Stimulated activated CD8-positive, alpha-beta memory T cell treated with anti-CD3 and anti-CD28 coated beads, Interleukin-7, amount 100 ng/mL, for 1 hour (primary cell): ENCODE measurements at places on chromosomes 3 and 15.

DNA sequence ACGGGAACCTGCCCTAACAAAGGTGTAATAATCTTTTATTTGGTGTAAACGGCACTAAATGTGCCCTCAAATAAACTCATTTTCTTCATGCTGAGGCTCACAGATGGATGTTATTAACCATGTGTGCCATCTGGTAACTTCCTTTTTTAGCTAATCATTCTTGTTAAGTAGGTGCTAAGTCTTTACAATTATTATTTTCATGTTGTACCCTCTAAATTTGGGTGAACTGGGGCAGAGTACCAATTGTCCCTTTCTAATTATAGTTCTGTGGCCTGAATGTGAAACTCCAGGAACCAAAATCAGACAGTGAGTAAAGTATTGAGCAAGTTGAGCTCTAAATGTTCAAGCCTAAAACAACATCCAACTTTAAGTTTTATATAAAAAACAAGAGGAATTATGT is 220.7 kb upstream of the CADM2 start:
- DNase-seq: no peak

GRCh38 chr15:85652457-85652856 is 142.3 kb downstream of the KLHL25 start:
- no peak for DNase-seq

GRCh38 chr3:60886518-60886917 is 364.7 kb downstream of the FHIT start:
- no peak for DNase-seq

GRCh38 chr15:37860896-37861295 is 73.5 kb upstream of the TMCO5A start:
- DNase-seq: no peak

DNA sequence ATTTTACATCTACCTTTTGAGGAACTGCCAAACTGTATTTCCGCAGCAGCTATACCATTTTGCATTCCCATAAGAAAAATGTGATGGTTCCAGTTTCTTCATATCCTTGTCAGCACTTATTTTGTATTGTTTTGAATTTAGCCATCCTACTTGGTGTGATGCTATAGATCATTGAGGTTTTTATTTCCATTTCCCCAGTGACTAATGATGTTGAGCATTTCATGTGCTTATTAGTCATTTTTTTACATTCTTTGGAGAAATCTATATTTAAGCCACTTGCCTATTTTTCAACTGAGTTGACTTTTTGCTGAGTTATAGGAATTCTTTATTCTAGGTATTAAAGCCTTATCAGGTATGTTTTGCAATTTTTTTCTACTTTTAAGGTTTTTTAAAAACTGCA is 347.6 kb upstream of the RARB start:
- DNase-seq: no peak

- DNase-seq: no peak
These were observed 52.3 kb downstream of the CCDC54 start for GRCh38 chr3:107429320-107430181.

DNA sequence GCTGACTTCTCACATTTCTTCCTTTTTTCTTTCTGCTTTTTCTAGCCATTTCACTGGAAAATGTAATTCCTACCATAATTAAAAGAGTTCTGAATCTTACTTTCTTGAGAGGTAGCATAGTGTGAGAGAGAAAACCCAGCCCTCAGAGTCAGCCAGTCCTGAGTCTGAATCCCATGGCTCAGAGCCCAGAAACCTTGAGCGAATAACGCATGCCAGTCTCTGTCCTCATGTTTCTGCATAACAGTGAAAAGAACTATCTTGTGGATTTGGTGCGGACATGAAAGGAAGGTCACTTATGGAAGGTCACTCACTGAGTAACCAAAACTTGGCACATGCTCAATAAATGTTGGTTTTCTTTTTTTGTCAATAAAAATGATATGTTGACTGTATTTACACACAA is 29.3 kb upstream of the SLCO3A1 start:
- no peak for DNase-seq

DNA sequence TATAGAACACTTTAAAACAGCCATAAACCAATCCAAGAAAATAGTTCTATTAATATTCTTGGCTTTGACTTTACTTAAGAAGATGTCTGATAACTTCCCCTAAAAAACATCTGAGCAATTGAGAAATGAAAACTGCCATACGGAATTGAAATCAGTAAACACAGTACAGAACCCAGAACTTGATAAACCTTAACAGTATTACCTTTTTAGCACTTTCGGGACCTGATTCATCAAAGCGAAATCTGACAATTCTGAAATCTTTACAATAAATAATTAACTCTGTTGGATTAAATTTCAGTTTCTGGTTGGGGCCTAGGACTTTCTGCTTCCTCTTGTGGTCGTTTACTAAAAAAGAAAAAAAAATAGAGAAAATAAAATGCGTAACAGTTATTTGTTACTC is 17.3 kb downstream of the MTMR10 start:
- DNase-seq: no peak

GRCh38 chr15:58788056-58788710 is 17.1 kb downstream of the MINDY2 start:
- no peak for DNase-seq

DNA sequence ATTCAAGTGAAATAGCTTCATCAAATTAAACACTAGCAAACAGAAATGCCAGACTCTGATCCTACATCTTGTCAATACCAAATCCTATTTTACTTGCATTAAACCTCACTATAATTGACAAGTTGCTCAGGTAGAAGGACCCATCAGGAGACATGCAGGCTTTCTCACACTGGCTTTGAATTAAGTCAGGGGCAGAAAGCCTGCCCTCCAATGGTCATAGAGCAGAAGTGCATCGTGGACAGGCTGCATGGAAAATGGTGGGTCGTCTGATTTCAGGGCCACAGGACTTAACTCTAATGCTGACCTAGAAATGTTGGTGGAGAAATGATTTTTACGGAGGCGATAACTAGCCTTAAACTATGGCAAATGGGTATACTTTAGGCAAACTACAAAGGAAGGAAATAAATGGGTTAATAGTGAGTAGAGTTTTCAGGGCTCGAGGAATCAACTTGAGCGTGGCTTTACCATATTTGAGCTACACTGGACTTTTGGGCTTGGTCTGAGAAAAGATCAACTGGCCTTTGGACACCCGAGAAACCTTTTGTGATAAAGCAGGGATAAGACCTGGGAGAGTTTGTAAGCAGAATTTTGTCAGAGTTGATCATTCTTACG is 283.9 kb downstream of the GRM7 start:
- no peak for DNase-seq

DNA sequence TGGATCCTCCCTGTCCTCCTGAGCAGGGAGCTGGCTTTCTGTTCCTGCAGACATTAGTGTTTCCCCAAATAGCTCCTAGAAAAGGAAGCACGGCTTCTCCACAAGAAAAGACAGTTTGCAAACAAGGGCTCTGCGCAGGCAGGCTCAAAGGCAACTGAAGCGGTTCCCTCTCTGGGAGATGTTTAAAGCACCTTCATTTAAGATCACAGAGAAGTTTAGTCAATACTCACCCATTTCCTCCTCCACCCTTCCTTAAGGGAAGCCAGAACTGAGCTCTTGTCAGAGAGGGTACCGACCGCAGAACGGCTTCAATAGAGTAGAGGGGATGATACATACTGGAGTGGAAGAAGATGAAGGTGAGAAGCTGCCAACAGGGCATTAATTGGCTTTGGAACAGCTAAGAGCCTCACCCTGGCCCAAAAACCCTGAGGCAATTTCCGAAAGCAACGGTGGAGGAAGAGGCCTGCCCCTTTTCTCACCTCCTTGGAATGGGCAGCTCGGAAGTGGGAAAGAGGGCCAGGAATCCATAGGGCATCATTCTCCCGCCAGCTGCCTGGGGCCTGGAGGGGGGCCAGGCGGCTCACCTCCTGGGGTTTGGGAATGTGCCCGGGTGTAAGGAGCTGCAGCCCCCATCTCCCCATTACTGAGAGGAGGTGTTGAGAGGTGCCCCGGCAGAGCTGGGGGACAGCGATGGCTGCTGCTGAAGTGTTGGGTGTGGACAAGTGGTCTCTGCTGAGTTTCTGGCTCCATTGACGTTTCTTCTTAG is 4.8 kb upstream of the EPHB3 start:
- DNase-seq: no peak

GRCh38 chr3:122406198-122406597 is 9.7 kb downstream of the WDR5B start:
- no peak for DNase-seq

DNA sequence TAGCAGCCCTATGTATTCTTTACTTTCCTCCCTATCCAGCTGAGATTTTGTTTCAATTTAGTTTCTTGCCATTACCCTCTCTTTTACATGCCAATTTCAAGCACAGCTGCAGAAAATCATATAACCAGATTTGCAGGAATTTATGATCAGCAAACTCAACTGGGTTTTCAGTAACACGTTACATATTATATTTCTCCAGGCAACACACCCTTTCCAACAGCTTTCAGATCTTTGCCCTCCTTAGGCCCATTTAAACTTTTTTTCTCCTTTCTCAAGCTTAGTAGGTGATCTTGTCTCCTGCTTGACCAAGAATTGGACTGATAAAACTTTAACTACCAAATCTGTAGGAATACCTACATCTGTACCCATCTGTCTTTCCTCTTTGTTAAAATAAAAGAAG is 23.6 kb downstream of the GOLM2 start:
- DNase-seq: no peak

DNA sequence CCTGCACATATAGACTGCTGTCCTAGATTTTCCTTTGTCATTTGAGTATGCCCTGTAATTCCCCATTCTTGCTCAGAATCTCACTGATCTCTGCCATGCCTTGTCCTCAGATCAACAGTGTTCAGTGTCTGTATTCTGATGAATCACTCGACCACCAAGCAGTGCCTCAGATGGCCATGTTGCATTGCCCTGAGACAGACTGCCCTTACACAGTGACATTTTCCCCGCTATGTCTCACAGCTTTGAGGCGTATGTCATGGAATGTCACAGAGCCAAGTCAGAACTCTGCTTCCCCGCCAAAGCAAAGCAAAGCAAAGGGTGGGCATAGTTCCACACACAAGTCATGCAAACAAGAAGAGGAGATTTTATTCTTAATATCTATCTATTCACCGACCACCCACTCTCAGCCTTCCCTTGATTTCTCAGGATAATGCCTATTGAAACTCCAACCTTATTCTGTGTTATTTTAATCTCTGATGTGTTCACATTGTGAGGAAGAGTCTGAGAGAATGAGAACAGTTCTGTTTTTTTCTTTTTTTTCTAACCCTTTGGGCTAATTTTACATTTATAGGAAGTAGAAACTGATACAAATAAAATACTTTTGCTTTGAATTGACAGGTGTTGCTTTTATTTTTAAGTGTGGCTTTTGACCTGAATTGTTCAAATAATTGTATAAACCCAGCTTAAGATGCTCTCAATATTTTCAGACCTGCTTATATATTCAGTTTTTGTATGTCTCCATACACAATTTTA is 16.9 kb upstream of the PSMD6 start:
- no peak for DNase-seq

DNA sequence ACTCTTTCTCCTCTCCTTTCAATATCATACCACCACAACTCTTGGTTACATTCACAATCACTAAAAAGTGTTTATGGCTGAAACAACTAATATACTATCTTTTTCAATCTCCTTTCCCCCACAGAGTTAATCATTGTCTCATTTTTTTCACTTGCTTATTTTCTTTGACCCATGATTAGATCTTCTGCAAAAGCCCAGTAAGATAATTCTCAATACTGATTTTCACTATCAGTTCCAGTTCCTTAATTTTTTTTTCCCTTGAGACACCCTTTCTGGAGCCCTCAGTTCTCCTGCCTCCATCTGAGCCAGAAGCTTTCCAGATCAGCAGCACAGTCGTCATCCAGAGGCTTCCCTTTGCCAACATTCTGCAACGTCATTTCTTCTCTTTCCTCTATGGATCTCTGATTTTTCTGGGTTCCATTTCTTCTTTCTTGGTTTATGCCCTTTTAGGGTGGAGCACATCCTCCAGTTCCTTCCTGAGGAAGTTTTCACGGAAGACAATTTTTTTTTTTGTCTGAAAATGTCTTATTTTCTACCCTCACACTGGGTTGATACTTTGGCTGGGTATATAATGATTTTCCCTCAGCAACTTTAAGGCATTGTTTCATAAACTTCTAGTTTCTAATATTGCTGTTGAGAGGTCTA is 88.7 kb upstream of the C15orf39 start:
- no peak for DNase-seq

GRCh38 chr3:41276191-41276590 is 76.9 kb downstream of the CTNNB1 start:
- DNase-seq: no peak
